NCI-H1092 treated with DMSO at 0.1 percent for 48 hours (cell line): ENCODE measurements at places on chromosomes 5 and 9.

- no peak for DNase-seq
Observed at GRCh38 chr5:42854795-42855194, 43.1 kb upstream of the SELENOP start.

GRCh38 chr5:140221697-140222223 lies 46.8 kb downstream of the CYSTM1 start:
- no peak for DNase-seq

- DNase-seq = no peak
Observed at GRCh38 chr9:73167614-73168013, 15.9 kb downstream of the ANXA1 start.

GRCh38 chr5:132999246-132999645 lies 27.1 kb downstream of the ZCCHC10 start:
- no peak for DNase-seq

- DNase-seq = no peak
Observed at GRCh38 chr9:120914396-120914795, 12.2 kb downstream of the TRAF1 start.

DNA sequence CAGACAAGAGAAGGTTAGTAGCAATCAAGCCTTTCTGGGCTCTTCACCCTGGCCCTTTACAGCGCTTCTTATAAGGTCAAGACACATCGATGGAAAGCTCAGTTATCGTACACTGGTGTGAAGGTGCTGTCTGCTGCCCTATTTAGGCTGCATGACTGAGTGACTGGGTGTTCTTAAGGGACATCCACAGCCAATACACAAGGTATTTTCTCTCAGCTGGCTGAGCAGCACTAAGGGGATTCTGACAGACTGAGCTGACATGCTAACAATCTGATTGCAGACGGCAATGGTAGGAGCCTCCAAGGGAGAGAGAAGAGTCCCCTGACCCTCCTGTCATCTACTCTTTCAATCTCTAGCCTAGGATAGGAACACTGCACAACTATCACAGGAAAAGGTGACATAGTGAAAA lies 577.9 kb downstream of the ISL1 start:
- DNase-seq = no peak

DNA sequence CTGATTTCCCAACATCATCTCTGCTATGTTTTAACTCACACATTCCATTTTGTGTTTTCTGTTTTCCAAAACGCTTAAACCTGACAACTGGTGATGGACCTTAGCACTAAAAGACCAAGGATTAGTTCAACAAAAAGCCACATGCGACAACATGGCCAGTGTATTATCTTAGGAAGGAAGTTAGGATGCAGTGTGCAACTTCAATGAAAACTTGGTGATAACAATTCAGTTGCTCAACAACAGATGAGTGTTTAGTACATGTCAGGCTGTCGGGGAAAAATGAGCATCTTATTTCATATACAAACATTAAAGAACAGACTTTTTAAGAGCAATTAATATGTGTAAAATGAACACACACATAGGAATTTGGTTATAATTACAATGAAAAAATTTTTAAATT lies 780.0 kb downstream of the SEMA5A start:
- DNase-seq = no peak

- DNase-seq = no peak
Observed at GRCh38 chr5:34841816-34842215, 2.9 kb downstream of the TTC23L start.

- DNase-seq = peak; percentile 82
Observed at GRCh38 chr5:62093976-62094375, 212.0 kb upstream of the KIF2A start.

GRCh38 chr9:76704593-76705204 lies 59.5 kb upstream of the PCA3 start:
- DNase-seq = peak; percentile 79

- DNase-seq = no peak
Observed at GRCh38 chr9:20209391-20210340, 412.6 kb downstream of the MLLT3 start.

DNA sequence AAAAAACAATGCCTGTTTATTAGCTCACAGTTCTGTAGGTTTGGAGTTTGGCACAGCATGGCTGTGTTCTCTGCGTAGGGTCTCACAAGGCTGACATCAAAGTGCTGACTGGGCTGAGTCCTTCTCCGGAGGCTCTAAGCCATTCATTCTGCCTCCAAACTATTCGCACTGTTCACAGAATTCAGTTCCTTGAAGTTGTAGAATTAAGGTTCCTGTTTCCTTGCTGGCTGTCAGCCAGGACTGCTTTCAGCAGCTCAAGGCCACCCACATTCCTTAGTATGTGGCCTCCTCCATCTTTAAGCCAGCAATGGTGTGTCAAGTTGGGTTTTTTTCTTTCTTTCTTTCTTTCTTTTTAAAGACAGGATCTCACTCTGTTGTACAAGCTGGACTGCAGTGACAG lies 161.9 kb downstream of the CDH6 start:
- no peak for DNase-seq

DNA sequence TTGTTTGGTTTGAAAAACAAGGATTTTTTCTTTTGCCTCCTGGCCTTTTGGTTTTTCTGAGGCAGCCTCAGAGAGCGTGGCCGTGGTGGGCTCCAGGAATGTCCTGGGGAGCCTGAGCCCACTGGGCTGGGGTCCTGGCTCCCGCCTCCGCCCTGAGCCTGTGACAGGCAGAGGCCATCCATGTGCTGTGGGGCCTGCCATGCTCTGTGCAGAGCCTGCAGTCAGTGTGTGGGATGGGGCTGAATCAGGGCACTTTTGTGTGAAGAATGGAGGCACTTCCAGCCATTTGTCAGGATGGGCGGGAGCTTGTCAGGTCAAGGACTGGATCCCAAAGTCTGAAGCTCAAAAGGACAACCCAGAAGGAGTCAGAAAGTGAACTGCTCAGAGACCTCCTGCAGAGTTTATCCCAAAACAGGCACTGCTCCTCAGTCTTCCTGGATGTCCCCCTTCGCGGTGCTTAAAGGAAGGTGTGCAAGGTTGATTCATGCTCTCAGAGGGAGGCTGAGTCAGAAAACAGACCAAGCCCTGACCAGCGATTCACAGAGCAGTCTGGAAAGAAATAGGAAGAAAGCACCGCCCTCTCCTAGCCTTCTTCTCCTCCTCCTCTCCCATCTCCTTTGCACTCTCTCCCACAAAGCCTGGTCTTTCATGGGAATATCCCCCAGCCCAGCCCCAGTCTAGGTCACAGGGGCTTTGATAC lies 53.2 kb downstream of the MVB12B start:
- no peak for DNase-seq

GRCh38 chr5:96789794-96790330 lies 17.9 kb downstream of the ERAP1 start:
- no peak for DNase-seq

DNA sequence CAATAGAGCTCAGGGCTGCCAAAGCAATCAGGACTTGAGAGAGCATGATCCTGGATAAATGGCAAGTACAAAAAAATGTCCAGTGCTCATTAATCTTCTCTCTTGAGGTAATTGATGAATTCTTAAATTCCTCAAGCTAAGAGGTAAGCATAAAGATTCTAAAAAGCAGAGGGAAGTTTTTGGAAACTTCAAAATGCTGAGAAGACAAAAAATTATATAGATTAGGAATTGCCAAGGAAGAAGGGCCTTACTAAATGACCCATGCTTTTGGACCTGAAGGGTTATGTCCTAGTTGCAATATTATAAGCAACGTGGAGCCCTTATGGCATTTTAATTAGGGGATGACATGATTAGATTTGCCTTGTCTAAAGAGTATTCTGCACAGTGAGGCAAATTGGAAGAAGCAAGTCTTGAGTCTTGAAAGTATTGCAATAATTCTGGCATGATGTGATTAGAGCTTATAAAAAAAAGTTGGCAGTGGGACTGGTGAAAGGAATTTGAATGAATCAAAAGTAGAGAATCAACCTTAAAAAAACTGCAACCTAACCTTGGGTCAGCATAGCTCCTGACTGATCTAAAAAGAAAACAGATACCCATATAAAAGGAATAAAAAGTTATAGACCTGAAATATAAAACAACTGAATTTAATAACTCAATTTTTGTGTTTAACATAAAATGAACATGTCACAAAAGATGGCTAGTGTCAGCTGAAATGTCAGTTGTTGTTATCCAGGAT lies 323.8 kb upstream of the ARRDC3 start:
- DNase-seq = no peak

GRCh38 chr5:58153255-58153654 lies 306.6 kb downstream of the PLK2 start:
- DNase-seq = no peak

DNA sequence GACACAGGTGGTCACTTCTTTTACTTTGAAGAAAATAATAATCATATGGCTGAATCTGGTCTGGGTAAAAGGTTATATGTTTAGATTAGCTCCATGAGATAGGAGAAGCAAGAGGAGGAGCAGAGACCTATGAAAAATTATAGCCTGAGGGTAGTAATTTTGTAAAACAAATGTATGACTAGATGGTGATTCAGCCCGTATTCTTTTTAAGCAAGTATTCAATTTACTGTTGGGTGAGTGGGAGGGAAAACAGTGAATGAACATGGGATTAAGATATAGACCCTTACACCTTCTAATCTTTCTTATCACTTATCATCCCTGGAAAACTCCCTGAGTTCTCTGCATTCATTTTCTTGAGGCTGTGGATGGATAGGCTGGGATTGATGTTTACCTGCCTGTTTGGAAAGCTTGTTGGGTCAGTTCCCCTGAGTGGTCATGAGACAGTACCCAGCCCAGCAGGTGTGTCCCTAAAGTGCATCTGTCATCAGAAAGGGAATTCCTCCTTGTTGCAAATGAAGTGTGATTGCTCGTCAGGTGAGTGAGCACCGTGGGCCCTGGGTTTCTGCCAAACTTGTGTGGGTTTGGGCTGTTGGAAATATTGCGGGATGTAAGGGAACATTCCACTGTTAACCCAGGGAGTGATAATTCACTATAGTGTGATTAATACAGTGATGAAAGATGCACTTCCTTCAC lies 101.2 kb upstream of the GDNF start:
- DNase-seq = no peak
